ENCODE measurements at places on chromosomes 12 and 14.

GRCh38 chr14:93014058-93015023 lies 91.4 kb downstream of the CHGA start:
- H3K4me1 ChIP-seq: peaks cover 12% of the 10 kb centered on the region
- H3K4me3 ChIP-seq: no peak overlapping the region
- DNase-seq: no peak
- H3K27ac ChIP-seq: no peak overlapping the region
- H3K27me3 ChIP-seq: no peaks in the 10 kb centered on the region

GRCh38 chr14:74563586-74564159 lies 48.4 kb downstream of the LTBP2 start:
- H3K4me1 ChIP-seq: no peaks in the 10 kb centered on the region
- H3K27ac ChIP-seq: no peak overlapping the region
- no peak for DNase-seq
- H3K27me3 ChIP-seq: no peaks in the 10 kb centered on the region
- H3K4me3 ChIP-seq: no peak overlapping the region

- H3K4me3 ChIP-seq: peak overlapping the region; percentile 28
- H3K27me3 ChIP-seq: no peaks in the 10 kb centered on the region
- H3K4me1 ChIP-seq: peaks cover 60% of the 10 kb centered on the region
- no peaks in the 10 kb centered on the region for H3K36me3 ChIP-seq
- peak overlapping the region; percentile 46 for H3K27ac ChIP-seq
These were observed 250.9 kb upstream of the OR4E1 start for GRCh38 chr14:21924479-21924878.

- H3K36me3 ChIP-seq: no peaks in the 10 kb centered on the region
- H3K4me3 ChIP-seq: no peak overlapping the region
- H3K27me3 ChIP-seq: no peaks in the 10 kb centered on the region
- no peak overlapping the region for H3K27ac ChIP-seq
- H3K4me1 ChIP-seq: no peaks in the 10 kb centered on the region
These were observed 257.5 kb upstream of the HMGA2 start for GRCh38 chr12:65566751-65567150.

- no peak for DNase-seq
- no peaks in the 10 kb centered on the region for H3K4me1 ChIP-seq
- H3K27me3 ChIP-seq: no peaks in the 10 kb centered on the region
- H3K36me3 ChIP-seq: no peaks in the 10 kb centered on the region
- H3K4me3 ChIP-seq: no peak overlapping the region
These were observed 152.2 kb downstream of the BCL11B start for GRCh38 chr14:99119554-99120525.

DNA sequence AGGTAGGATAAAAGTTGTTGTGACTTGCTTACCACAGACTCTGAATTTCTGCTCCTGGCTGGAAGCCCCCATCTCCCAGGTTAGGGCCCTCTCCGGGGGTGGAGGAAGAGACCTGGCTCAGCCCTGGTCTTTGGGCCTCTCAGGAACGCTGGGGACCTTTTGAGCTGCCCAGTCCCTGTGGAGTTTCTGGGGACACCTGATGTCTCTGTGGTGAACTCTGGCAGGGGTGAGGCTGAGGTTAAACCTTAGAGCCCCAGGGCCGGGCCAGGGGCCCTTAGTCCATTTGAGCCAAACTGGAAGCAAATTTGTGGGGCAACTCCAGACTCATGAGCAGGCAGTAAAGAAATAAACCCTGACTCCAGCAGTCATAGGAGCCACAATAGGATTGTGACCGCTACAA lies 112.1 kb downstream of the ADGRD1 start:
- H3K4me3 ChIP-seq: no peak overlapping the region
- no peaks in the 10 kb centered on the region for H3K36me3 ChIP-seq
- DNase-seq: no peak
- no peak overlapping the region for H3K27ac ChIP-seq

- no peaks in the 10 kb centered on the region for H3K36me3 ChIP-seq
- no peak for DNase-seq
- H3K4me3 ChIP-seq: no peak overlapping the region
- H3K27me3 ChIP-seq: no peaks in the 10 kb centered on the region
These were observed 18.2 kb upstream of the CACNA2D4 start for GRCh38 chr12:1936406-1937320.

- no peaks in the 10 kb centered on the region for H3K36me3 ChIP-seq
- H3K4me1 ChIP-seq: peaks cover 61% of the 10 kb centered on the region
- H3K27me3 ChIP-seq: no peaks in the 10 kb centered on the region
- peak; percentile 66 for DNase-seq
These were observed 92.9 kb upstream of the EGLN3 start for GRCh38 chr14:34043627-34044372.

GRCh38 chr12:117580015-117580717 lies 218.7 kb upstream of the NOS1 start:
- no peak overlapping the region for H3K4me3 ChIP-seq
- no peak overlapping the region for H3K27ac ChIP-seq
- no peak for DNase-seq
- no peaks in the 10 kb centered on the region for H3K27me3 ChIP-seq

- no peaks in the 10 kb centered on the region for H3K27me3 ChIP-seq
- H3K36me3 ChIP-seq: no peaks in the 10 kb centered on the region
- DNase-seq: no peak
- no peak overlapping the region for H3K27ac ChIP-seq
- H3K4me1 ChIP-seq: no peaks in the 10 kb centered on the region
These were observed 123.1 kb downstream of the GALC start for GRCh38 chr14:87869619-87870583.

- no peaks in the 10 kb centered on the region for H3K27me3 ChIP-seq
- H3K27ac ChIP-seq: no peak overlapping the region
- H3K4me3 ChIP-seq: no peak overlapping the region
- DNase-seq: no peak
- H3K4me1 ChIP-seq: no peaks in the 10 kb centered on the region
These were observed 59.1 kb downstream of the ARHGAP5 start for GRCh38 chr14:32136027-32136825.

GRCh38 chr12:79925492-79925891 lies 9.4 kb downstream of the PPP1R12A start:
- peaks cover 76% of the 10 kb centered on the region for H3K4me1 ChIP-seq
- no peak for DNase-seq
- no peaks in the 10 kb centered on the region for H3K36me3 ChIP-seq
- H3K4me3 ChIP-seq: no peak overlapping the region
- H3K27me3 ChIP-seq: no peaks in the 10 kb centered on the region
- H3K27ac ChIP-seq: no peak overlapping the region

- H3K4me3 ChIP-seq: no peak overlapping the region
- H3K27ac ChIP-seq: no peak overlapping the region
- no peaks in the 10 kb centered on the region for H3K27me3 ChIP-seq
- peaks cover 13% of the 10 kb centered on the region for H3K36me3 ChIP-seq
These were observed 6.1 kb upstream of the SLC35E3 start for GRCh38 chr12:68739891-68740290.

Data from CD4-positive, alpha-beta memory T cell (primary cell).